ENCODE measurements at places on chromosomes 6 and 20.

- DNase-seq = peak; percentile 62
These were observed 150.3 kb downstream of the SYCP2 start for GRCh38 chr20:59782986-59783640.

- peak; percentile 97 for DNase-seq
These were observed 40.2 kb upstream of the FAM50B start for GRCh38 chr6:3808759-3809514.

- DNase-seq = no peak
These were observed 47.5 kb upstream of the NAA20 start for GRCh38 chr20:19969507-19970255.

- DNase-seq = no peak
These were observed 6.4 kb downstream of the MAN1A1 start for GRCh38 chr6:119343167-119343566.
